Mucosa of gallbladder (tissue), 1 donor: ENCODE measurements at places on chromosomes 16 and 17.

GRCh38 chr17:37816950-37817349 lies 72.1 kb upstream of the HNF1B start:
- DNase-seq = no peak

DNA sequence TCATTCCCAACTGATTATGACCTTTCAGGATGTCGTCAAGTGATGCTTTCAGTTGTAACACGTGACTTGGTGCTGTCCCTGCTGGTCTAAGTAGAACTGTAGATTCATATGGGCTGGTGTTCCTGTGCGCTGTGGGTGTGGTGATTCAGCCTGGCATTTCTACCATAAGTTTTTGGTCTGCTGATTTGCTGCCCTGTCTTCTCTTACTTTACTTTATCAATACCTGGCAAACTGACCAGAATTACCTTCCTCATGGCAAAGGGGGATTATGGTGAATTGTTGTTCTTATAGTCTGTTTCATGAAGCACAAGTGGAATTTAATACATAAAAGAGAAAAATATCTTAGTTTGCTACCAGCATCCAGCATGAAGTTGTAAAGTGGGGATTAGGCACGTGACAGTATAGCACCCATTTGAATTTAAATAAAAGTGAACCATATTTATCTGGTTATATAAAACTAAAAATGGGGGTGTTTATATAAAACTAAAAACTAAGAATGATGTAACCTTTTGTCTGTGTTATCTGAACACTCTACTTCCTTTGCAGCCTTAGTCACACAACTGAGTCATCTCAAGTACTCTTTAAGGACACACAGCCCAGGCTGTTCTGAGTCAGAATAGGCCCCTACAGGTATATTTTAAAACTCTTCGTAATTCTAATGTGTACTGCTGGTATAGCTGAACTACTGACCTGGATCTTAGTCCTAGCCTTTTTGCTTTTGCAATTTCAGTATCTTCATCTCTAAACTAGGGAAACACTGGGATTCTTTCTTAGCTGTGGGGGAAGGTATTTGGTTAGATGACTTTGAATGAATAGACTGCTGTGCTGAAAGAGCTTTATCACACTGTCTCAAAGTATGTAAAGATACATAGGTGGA lies 28.3 kb downstream of the TTC19 start:
- no peak for DNase-seq

DNA sequence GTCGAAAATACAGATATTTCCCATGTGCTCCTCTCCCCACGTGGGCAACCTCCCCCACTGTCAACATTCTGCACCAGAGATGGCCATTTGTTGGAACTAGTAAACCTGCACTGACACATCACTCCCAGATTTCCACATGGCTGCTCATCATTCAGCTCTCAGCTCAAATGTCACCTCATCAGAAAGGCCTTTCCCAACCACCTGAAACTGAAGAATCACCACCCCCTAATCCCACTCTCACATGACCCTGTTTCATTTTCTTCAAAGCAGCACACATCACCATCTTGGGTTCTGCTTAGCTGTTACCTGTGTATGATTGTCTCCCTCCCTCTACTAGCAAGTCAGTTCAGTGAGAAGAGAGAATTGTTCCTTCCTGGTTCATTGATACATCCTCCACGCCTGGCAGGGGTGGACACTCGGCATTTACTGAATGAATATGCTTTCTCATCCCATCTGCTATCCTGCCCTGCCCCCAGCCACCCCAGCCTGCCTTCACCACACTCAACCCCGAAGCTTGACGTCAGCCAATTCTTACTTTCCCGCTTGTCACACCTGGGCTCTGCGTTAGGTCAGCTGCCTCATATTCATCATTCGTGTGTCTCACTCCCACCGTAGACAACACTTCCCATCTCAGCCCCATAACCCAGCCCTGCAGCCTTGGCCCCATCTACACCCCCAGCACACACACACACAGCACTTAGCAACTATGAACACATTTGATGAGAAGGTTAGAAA lies 1.5 kb downstream of the C17orf114 start:
- no peak for DNase-seq

GRCh38 chr17:32914181-32914580 lies 13.8 kb upstream of the TMEM98 start:
- DNase-seq = no peak

- peak; percentile 53 for DNase-seq
Measured at GRCh38 chr17:65294181-65294719, 157.1 kb downstream of the RGS9 start.

DNA sequence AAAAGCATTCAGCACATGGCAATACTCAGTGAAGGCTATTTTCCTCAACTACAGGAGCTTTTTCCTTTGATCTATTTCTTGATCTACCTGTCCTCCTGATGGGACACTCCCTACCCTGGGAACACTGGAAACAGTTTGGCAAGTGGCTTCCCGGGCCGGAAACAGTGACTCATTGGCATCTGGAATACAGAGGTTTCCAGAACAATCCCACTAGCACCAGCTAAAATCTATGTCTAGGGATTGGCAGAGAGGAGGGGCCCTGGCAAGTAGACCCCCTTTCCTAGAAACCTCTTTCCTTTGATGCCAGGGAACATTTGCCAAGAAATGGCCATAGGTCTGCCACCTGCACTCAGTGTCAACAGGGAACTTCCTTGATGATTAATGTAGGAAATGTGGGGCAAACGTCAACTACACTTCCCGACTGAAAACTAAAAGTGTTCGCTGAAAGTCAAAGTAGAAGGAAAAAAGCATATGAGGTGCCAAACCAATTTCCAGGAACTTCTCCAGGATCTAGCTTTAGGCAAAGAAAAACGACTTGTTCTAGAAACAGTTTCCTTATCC lies 30.4 kb upstream of the FBXW10B start:
- DNase-seq = peak; percentile 58

- peak; percentile 64 for DNase-seq
Measured at GRCh38 chr16:4393240-4393600, 21.6 kb downstream of the VASN start.

DNA sequence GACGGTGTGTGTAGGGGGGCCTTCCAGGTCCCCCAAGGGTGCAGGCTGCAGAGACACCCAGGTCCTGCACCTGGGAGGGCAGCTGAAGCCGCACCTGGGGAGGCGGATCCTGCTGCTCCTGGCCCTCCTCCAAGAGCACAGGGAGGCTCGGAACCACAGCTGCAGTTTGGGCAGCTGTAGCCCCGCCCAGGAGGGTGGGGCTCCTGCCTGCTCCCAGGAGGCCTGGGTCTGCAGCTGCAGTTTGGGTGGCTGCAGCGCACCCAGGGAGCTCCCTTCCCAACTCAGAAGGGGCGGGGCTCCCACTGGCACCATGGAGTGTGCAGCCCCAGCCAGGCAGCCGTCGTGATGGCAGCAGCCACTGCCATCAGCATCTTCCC lies 69.4 kb upstream of the NKD1 start:
- DNase-seq = no peak

DNA sequence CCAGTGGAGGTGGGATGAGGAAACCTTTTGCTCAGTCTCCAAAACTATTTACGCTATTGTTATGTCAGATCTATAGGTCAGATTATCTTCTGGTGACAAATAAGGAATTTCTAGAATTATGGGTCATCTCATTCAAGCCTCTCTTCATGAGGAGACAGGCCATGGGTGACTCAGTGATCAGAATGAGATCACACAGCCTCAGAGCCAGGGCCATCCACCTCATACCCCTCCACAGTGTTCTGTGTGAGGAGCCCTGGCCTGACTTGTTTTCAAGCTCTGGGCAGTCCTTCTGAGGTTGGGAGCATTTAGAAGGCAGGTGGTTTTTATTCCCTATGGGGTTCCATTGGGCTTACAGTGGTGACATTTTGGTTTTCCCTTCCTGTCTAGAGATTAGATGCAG lies 26.5 kb downstream of the YPEL2 start:
- DNase-seq = no peak

- no peak for DNase-seq
Measured at GRCh38 chr16:68255712-68256111, 8.6 kb upstream of the SLC7A6 start.

- no peak for DNase-seq
Measured at GRCh38 chr17:64974750-64975317, 55.6 kb upstream of the LRRC37A3 start.

GRCh38 chr17:74569020-74570003 lies 2.0 kb upstream of the CD300H start:
- peak; percentile 72 for DNase-seq

DNA sequence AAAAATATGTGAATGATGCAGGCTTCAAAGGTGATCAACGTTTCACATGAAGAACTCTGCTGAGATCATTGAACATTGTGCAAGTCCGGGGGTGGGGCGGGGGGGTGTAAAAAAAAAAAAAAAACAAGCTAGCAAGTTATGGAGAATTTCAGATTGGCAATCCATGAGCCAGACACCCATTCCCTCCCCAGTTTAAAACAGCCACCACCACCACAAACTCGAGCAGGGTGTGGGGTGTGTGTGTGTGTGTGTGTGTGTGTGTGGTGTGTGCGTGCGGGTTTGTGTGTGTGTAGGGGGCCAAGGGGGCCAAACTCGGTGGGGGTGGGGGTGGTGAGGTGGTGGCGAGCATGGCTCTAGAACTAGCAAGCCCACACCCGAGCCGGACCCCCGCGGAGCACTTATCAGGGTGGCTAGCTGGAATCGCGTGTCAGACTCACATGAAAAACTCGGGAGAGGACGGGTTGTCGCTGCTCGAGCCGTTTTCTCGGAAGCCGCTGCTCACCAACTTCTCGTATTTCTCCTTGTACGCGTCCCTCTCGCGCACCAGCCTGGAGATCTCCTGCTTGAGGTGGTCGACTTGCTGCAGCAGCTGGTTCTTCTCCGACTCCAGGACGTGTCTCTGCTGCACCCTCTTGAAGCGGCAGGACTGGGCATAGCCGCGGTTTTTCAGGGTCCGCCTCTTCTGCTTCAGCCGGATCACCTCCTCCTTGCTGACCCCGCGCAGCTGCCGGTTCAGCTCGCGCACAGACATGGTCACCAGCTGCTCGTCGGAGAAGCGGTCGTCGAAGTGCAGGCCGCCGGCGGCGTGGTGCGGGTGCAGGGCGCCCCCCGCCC lies 2.0 kb downstream of the MAF start:
- DNase-seq = peak; percentile 61

DNA sequence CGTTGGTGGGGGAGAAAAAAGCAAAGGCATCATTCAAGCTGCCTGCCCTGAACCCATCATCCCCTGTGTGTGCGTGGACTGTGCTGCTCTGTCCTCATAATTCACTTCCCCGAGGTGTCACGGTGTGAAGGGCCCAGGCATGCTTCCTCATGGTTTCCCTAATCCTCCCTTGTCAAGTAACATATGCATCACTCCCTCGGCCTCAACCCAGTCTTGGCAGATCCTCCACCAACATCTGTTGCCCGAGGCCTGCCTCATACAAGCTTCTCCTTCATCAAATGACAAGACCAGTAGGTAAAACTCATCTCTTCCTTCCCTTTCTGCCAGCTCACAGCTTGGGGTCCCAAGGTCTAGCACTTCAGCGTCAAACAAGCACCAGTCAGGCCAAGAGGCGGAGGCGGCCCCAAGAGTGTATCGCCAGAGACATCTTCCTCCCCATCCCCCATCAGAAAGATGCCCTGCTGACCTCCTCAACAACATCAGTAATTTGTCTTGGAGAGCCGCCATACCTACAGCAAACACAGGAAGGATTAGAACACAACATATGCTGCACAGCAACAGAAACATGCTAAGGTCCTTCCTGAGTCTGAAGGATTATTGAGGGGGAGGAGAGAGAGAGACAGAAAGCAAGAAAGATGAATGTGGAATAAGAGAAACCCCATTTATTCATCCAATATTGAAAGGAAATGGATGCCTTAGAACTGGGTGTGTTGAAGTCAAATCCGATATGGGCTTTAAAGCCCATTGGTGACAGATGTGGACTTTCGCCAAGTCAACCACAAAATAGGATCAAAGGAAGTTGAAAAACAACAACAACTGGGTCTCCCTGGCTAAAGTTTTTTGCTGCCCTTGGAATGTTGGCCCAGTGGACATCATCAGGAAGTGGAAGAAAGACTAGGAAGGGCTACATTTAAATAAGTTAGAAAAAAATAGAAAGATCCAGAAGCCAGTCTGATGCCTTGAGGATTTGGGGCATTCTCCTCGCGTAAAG lies 38.4 kb downstream of the SOX9 start:
- DNase-seq = no peak

DNA sequence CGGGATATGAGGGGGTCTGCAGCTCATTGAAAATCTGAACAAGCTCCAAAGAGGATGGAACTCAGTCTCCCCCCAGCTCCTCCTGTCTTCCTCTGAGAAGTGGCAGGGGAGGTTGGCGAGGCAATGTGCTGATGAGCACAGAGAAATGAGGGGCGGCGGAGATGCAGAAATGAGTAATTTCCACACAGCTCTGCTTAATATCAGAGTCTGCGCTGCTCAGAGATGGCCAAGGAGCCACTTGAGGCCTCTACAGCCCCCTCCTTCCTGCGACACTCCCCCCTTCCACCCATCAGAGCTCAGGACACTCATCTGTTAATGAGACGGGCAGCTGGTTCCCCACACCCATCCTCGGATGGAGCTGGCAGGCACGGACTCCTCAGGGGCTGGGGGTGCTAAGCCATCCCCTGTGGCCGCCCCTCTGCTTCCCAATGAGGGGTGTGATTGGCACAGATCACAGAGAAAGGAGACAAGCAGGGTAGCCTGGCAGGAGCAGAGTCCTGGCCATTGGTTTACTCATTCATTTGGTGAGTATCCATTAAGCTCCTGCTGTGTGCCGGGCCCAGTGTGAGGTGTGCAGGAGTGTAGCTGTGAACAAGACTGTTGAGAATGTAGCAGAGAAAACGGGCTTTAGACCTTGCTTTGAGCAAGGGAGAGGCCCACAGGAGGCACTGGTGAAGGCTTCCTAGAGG lies 12.7 kb upstream of the CRHR1 start:
- no peak for DNase-seq

GRCh38 chr17:82065193-82065637 lies 389 bp downstream of the DUS1L start:
- DNase-seq = no peak

GRCh38 chr17:77891602-77892001 lies 66.9 kb upstream of the TNRC6C start:
- DNase-seq = no peak

DNA sequence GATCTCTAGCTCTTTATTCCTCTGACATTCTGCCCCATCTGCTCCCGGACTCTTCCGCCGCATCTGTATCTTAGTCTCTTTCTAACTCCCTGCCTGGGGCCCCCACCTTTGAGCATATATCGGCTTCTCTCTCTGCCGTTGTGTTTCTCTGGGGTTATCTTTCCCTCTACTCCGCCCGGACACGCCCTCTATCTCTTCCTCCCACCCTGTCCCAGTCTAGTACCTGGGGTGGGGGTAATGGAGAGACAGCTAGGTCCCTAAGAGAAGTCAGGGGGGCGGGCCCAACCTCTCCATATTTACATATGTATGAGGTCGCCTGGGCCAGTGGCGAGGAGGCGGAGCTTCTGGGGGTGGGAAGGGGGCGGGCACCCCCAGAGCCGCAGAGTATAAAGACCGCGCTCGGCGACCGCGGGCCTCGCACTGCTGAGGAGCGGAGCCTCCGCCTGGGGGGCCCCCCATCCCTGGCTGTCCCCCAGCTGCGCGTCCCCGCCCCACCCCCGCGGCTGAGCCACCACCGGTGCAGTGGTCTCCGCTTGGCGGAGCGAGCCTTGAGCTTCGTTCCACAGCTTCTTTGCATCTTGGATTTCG lies at the start of gene ATP1B2:
Gene ATP1B2 (plus strand): TSS at position 418 of the 588 bp plus-strand sequence. CDS start 593 bp downstream, outside the sequence.
- DNase-seq = peak; percentile 58

- DNase-seq = no peak
Measured at GRCh38 chr17:36495076-36495578, 8.6 kb downstream of the ZNHIT3 start.
